Urinary bladder (tissue), 4 donors: ENCODE measurements at places on chromosomes 6 and 20.

GRCh38 chr20:58852543-58853271 lies at the start of gene GNAS:
Gene GNAS (plus strand): TSS chr20:58852716.
- no peak for DNase-seq

GRCh38 chr6:105886066-105886813 lies 199.9 kb upstream of the PRDM1 start:
- no peak for DNase-seq

GRCh38 chr6:158467923-158468322 lies 92.0 kb upstream of the TMEM181 start:
- DNase-seq, result no peak

GRCh38 chr6:148548749-148549140 lies 198.1 kb upstream of the UST start:
- DNase-seq, result no peak

- no peak for DNase-seq
These were observed 657.1 kb downstream of the CBLN4 start for GRCh38 chr20:55348223-55348622.

DNA sequence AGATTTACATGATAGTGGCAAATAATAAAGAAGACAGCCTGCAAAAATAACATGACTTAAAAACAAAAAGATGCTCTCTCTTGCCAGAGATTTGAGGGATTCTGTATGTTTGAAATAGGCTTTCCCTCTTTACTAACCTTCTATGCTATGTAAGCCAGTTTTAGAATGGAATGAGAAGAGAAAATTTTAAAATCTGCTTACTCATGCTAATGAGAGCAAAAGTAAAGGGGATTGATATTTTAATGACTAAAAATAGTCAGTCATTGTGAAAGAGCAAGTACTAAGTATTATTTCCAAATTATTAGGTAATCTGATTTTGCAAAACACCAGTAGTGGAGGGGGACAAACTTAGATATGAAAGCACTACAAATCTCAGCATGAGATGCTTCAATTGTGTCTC lies 563.3 kb upstream of the ADGRB3 start:
- DNase-seq, result no peak

- DNase-seq, result no peak
These were observed 38.4 kb upstream of the OCSTAMP start for GRCh38 chr20:46588532-46589511.
